ENCODE measurements at places on chromosomes 16 and 17. TPM values are rescaled to one million over a fixed set of nuclear protein-coding genes. Genes with fewer than 3 reads are reported as not detected.

CLEC18A gene
- total RNA-seq, result under 0.01 TPM

KRTAP4-5 gene
- not detected for total RNA-seq

G6PC1 gene
- total RNA-seq, result not detected

CRISPLD2 gene
- 35.0 TPM for total RNA-seq

CEP295NL gene
- total RNA-seq, result 0.72 TPM

C16orf46 gene
- under 0.01 TPM for total RNA-seq

OR3A3 gene
- total RNA-seq, result not detected

CFAP52 gene
- total RNA-seq, result not detected

SOX15 gene
- total RNA-seq, result 0.18 TPM

BCAS3 gene
- total RNA-seq, result 13.9 TPM

TRPV3 gene
- 0.18 TPM for total RNA-seq

RMI2 gene
- 5.8 TPM for total RNA-seq

ARL17A gene
- 2.2 TPM for total RNA-seq

PRCD gene
- total RNA-seq, result not detected

LUC7L3 gene
- total RNA-seq, result 17.7 TPM

SLFN5 gene
- total RNA-seq, result 64.2 TPM

RHBDF1 gene
- 13.8 TPM for total RNA-seq

CRAMP1 gene
- total RNA-seq, result 3.9 TPM

NLRC5 gene
- total RNA-seq, result 9.1 TPM

COX6A2 gene
- total RNA-seq, result not detected

NACA2 gene
- total RNA-seq, result not detected

PRSS8 gene
- total RNA-seq, result not detected

ADAMTS18 gene
- not detected for total RNA-seq

TK1 gene
- 219 TPM for total RNA-seq

STX1B gene
- 3.9 TPM for total RNA-seq

C1QTNF8 gene
- total RNA-seq, result not detected

GNGT2 gene
- 0.56 TPM for total RNA-seq

SPAG9 gene
- 93.9 TPM for total RNA-seq

PTX4 gene
- total RNA-seq, result not detected

CMTM3 gene
- total RNA-seq, result 4.5 TPM

SLC2A4 gene
- total RNA-seq, result under 0.01 TPM

WWP2 gene
- 12.7 TPM for total RNA-seq

OR1A1 gene
- not detected for total RNA-seq

KCNJ2 gene
- total RNA-seq, result 5.8 TPM

CSH1 gene
- total RNA-seq, result not detected

MMP25 gene
- total RNA-seq, result not detected

TP53TG3B gene
- total RNA-seq, result not detected

GGNBP2 gene
- total RNA-seq, result 40.7 TPM

DRC3 gene
- total RNA-seq, result 0.72 TPM

HEATR9 gene
- not detected for total RNA-seq

INCA1 gene
- total RNA-seq, result under 0.01 TPM

LRRC59 gene
- 241 TPM for total RNA-seq

CCL17 gene
- not detected for total RNA-seq

MPP3 gene
- 5.7 TPM for total RNA-seq

CNGB1 gene
- total RNA-seq, result not detected

TNFSF12 gene
- total RNA-seq, result 2.7 TPM

OR1F1 gene
- not detected for total RNA-seq

CCL7 gene
- 0.28 TPM for total RNA-seq

TMEM220 gene
- 1.1 TPM for total RNA-seq
